ENCODE measurements at places on chromosomes 4 and X. TPM values are rescaled to one million over a fixed set of nuclear protein-coding genes. Genes with fewer than 3 reads are reported as not detected.

DNA sequence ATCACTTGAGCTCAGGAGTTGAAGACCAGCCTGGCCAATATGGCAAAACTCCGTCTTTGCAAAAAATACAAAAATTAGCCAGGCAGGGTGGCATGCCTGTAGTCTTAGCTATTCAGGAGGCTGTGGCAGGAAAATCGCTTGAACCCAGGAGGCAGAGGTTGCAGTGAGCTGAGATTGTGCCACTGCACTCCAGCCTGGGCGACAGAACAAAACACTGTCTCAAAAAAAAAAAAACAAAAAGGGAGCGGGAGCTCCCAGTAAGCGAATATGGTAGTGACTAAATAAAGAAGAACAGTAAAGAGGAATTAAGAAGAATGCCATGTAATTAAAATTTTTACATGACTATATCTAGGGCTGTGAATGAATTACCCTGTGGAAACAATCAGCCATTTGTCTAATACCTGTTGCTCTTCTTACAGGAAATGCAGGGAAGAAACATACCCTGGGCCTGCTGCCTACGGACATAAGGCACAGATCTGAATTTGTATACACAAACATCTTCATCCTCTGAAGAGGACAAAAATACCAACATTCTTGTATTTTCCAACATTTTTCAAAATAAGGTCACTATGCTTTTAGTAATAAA, 11.4 kb downstream of the WDFY3 start:
- no peak for DNase-seq

DNA sequence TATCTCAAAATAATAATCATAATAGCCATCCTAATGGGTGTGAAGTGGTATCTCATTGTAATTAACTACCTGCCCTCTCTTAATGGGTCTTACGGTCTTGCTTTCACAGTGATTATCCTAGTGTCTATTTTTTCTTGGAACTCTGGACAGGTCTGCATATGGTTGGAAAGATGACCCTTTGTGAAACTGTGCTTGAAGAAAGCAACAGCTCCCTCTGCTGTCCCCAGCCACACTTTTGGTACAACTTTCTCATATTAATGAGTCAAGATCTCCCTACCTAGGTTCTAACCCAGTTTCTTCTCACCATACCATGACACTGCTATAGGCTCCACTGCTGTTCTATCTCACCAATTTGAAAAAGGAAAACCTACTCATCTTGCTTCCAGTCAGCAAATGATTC, 2.4 kb downstream of the TFDP3 start:
- DNase-seq = no peak

DNA sequence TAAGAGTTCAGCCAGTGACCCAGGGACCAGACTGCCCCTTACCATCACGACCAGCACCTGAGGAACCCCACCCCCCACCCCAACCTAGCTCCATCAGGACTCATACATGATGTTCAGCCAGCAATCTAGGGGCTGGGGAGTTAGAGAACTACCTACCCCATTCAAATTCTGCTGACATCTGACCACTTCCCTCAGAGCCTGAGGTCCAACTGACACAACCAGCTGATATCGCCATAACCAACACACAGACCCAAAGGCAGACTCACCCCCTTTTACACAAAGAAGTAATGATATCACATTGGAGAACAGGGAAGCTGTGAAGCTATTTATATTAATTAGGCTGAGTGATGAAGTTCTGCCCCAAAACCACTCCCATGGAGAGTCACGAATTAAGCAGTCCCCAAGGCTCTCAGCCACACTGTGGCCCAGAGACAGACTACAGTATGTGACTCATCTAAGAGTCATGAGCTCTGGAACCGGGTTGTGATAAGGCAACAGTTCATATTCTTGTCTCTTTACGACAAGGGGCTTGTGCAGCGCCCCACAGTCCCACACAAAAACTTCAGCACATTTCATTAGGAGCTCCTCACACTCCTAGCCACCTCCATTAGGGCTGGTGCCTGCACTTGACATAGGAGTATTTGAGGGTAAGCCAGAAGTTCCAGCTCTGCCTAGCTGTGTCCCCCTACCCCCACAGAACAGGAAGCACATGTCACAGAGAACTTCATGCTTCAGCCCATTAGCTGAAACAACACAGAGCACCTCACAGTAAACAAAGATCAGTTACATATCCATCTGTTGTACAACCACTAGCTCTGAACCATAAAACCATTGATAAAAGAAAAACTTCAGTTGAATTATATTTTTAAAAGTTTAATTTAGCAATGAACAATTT, 184.7 kb upstream of the ZCCHC13 start:
- DNase-seq = no peak

DNA sequence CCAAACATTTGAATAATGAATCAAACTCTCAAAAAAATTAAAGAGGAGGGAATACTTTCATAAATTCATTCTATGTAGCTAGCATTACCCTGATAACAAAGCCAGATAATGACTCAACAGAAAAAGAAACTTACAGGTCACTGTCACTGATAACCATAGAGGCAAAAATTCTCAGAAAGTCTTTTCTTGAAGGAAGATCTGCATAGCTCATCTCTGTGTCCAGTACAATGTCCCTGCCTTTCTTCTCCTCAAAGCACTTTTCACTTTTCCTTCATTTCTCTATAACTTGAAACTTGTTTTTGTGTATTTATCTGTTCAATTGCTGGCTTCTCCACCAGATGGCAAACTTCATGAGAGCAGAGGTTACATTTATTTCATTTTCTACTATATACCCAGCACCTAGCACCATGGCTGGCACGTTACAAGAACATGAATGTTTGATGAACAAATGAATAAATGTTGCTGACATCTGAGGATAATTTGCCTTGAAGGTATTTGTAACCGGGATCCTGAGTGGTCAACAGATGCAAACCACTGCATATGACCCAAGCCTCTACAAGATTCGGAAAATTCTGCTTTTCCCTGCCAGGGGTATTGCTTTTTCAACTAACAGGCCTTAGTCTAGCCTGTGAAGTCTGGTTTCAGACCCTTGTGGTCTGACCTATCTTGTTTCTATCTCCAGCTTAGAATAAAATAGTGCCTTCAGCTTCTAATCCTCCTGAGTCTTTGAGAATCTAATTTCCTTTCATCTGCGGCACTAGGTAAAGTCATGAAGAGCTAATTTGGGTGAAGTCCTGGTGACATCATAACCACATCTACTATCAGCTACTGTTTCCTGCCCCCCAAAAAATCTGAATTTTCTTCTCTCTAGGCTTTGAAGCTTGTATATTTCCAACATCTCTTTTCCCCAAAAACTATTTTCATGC, 52.5 kb upstream of the ANTXR2 start:
- no peak for DNase-seq

GRCh38 chr4:86496094-86497080, 97.7 kb upstream of the PTPN13 start:
- no peak for DNase-seq

Gene SAGE1
- total RNA-seq = not detected

Gene RAB39B
- total RNA-seq = 0.35 TPM

Gene CLNK
- total RNA-seq = not detected

Gene ARMCX4
- total RNA-seq = 7.4 TPM
